ENCODE measurements at places on chromosomes 3 and 15.

DNA sequence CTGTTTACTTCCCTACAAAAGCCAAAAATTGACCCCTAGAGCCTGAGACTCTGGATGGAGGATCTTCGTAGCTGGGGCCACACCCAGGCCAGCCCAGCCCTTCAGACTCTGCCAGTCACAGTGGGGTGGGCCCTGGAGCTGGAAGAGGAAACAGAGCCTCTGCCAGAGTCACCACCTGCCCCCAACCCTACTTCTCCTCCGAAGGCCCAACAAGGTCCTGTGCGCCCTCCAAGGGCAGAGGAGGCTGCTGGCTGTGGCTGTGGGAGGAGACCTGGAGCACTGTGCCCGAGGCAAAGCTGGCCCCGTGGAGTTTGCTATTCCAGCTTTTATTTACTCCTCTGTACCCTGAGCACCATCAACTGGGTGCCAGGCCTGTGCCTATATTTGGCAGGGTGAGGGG is 19.0 kb downstream of the CISH start:
- DNase-seq: no peak

GRCh38 chr3:40550167-40550566 is 25.4 kb downstream of the ZNF621 start:
- no peak for DNase-seq

GRCh38 chr15:29822100-29822683 is at the start of gene TJP1:
Gene TJP1 (minus strand): TSS chr15:29822468. CDS start chr15:29822028, 440 bp downstream.
- DNase-seq: no peak

GRCh38 chr15:50740955-50741354 is 24.6 kb downstream of the SPPL2A start:
- DNase-seq: no peak

GRCh38 chr15:44082558-44083157 is 112.4 kb downstream of the FRMD5 start:
- no peak for DNase-seq

Data from stimulated activated CD4-positive, alpha-beta T cell treated with anti-CD3 and anti-CD28 coated beads, TNF-alpha, amount 100 ng/mL, for 24 hours (primary cell).